Brain pericyte (primary cell): ENCODE measurements at places on chromosomes 2 and 18.

GRCh38 chr2:72131916-72132841, 15.5 kb downstream of the CYP26B1 start:
- no peak for DNase-seq

DNA sequence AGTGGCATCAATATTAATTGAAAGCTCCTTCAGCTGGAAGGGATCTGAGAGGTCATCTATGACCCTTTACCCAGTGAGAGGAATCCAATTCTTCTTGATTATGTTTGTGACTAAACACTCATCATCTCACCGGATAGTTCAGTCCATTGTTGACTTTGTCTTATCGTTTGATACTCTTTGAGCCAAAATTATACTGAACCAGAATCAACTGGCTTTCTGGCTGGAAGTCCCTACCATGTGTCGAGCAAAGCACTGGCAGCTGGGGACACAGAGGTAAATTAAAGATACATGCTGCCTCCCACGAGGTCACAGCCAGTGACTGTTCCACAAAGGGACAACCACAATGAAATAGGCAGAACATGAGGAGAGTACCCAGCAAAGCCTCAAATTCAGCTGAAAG, 91.4 kb upstream of the FHL2 start:
- DNase-seq = no peak

DNA sequence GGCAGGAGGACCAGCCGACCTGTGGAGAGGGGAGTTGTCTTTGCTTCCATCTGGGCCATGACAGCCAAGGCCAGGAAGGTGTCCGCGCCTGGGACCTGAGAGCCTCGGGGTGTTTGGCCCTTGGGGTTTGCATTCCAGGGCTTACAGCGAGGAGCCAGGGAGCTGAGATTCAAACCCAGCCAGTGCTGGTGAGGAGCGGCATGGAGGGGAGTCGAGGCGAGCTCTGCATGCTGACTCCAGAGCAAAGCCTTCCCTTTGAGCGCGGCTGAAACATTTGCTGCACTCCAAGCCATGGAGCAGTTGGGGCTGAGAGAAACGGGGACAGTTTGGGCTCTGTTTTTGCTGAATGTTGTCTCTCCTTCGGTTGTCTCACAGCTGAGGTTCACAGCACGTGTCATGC, 77.4 kb downstream of the TWIST2 start:
- no peak for DNase-seq

DNA sequence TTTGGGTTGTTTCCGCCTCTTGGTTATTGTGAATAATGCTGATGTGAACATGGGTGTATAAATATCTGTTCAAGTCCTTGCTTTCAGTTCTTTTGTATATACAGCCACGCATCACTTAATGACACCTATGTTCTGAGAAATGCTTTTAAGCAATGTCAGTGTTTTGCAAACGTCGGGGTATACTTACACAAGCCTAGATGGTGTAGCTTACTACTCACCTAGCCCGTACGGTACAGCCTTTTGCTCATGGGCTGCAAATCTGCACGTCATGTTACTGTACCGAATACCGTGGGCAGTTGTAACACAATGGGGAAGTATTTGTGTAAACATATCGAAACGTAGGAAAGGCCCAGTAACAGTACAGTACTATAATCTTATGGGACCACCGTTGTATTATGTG, 12.4 kb downstream of the RALB start:
- no peak for DNase-seq

GRCh38 chr2:69687971-69688611, 44.6 kb upstream of the AAK1 start:
- DNase-seq = no peak

- no peak for DNase-seq
These were observed 130.5 kb downstream of the PLCL1 start for GRCh38 chr2:197934934-197935289.

GRCh38 chr2:122236152-122236874, 480.9 kb downstream of the TSN start:
- DNase-seq = peak; percentile 3

GRCh38 chr18:32454593-32454992, 16.1 kb downstream of the GAREM1 start:
- no peak for DNase-seq

DNA sequence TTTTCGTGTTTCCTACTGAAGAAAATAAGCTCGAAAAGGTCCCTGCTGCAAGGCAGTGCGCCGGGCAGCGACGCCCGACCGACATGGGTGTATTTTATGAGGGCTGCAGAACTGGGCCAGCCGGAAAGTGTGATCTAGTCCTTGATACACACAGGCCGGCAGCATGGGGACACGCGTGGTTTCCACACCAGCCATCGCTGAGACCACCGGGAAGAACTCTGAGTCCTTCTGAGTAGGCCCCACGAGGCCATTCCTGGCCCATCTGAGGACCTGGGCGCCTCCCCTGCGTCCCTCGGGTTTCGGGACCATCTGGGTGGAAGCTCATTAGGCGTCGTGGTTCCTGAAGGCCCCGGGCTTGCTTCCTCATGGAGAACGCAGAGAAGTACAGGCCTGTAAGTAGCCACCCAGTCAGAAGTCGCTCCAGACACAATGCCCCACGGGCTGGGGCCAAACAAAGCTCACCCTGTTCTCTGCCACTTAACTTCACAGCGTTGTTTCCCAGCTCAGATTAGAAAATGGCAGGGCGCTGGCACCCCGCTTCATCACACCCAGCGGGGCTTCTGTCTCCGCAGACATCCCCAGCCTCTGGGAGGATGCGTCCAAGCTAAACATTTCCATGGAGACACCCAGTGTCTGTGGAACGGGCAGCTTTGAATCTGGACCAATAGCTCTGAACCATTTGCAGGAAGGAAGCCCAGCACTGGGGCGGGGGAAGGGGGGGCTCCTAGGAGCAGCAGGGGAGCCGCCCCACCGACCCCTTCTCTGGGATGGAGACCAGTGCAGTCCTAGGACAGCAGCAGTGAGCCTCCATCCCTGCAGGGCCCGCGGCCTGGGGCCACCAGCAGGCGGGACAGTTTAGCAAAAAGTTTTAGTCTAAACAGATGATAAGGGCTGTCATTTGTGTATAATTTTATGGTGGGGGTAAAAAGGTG, 2.4 kb downstream of the NFATC1 start:
- DNase-seq = no peak

DNA sequence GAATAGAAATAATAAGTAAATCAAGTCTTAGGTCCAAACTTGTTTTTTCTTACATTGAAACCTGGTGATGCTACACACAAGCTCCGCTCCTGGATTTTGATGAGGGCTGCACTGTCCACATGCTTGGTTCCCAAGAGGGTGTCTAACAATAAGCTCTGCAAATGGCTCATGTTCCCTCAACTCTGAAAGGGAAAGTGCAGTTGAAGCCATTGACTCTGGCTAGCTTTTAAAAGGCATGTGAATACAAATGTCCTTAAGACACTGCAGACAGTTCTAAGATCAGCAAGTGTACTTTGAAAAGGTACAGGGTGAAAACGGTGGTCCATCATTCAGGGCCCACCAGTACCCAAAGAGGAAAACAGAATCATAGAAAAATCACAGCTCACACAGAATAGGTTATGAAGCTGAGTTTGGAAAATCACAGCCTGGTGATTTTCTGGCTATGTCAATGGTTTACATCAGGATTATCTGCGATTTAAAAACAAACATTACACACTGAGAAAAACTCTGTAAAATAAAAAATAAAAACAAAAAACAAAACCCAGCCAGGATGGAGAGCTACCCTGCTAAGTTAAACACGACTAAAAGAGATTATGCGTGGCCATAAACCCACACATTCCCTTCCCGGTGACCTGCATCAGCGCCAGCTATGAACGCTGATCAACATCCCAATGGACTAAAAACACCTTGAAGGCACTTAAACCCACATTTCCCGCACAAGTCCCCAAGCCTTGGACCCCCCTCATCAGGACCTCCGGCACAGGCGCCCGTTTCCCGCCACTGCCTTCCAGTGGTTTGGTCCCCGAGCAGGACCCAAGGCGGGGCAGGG, 554 bp downstream of the PFN4 start:
- no peak for DNase-seq

DNA sequence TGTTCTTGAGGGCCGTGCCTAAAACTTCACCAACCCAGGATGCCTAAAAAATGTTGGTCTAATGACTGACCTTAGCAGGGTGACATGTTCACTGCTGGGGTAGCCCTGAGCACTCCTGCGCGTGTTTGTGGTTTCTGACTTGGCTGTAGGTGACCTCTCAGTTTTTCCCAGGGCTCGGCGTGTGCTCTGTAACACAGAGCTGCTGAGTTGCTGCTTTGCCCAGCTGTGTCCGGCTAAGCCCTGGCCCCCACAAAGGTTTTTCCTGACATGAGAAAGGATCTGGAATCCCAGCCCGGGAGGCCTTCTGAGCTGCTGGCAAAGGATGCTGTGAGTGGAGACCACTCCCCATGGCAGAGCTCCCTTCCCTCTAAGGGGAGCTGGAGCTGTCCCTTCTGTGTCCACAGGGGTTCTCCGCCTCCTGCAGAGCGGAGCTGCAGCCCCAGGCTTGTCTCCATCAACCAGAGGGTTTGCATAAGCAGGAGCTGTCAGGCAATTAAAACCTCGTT, 52.7 kb downstream of the CRIM1 start:
- peak; percentile 71 for DNase-seq

- DNase-seq = peak; percentile 24
These were observed 21.3 kb downstream of the NOL10 start for GRCh38 chr2:10668402-10669012.

GRCh38 chr2:173359231-173359630, 4.6 kb downstream of the CDCA7 start:
- no peak for DNase-seq

DNA sequence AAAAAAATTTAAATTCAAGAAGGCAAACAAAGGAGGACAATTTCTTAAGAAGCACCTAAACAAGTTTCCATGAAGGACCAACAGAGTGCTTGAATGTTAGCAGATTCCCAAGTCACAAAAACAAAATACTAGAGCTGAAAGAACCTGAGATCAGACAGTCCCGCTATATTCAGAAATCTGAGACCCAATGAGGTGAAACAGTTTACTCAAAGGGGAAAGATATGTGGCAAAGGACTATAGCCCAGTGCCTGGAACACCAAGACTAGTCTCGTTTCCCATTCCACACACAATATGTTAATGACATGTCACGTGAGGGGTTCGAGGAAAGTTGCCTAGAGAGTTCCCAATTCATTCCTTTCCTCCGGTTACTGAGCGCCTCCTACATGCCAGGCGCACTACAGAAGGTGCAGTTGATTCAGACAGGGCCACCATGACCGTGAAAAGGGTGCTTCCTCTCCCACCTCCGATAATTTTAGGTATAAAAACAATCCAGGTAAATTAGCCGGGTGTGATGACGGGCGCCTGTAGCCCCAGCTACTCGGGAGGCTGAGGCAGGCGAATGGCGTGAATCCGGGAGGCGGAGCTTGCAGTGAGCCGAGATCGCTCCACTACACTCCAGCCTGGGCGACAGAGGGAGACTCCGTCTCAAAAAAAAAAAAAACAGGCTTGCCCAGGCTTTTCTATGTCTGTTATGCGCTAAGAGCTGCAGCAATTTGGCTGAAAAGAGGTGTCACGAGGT, 617 bp downstream of the SRBD1 start:
- DNase-seq = peak; percentile 20

GRCh38 chr2:113867571-113867970, 22.3 kb upstream of the ACTR3 start:
- DNase-seq = no peak

GRCh38 chr18:37540424-37541138, 25.0 kb downstream of the CELF4 start:
- DNase-seq = no peak

GRCh38 chr2:231905026-231905425, 21.2 kb downstream of the NPPC start:
- DNase-seq = no peak

- no peak for DNase-seq
These were observed 133.9 kb downstream of the MTCL1 start for GRCh38 chr18:8839281-8839680.

DNA sequence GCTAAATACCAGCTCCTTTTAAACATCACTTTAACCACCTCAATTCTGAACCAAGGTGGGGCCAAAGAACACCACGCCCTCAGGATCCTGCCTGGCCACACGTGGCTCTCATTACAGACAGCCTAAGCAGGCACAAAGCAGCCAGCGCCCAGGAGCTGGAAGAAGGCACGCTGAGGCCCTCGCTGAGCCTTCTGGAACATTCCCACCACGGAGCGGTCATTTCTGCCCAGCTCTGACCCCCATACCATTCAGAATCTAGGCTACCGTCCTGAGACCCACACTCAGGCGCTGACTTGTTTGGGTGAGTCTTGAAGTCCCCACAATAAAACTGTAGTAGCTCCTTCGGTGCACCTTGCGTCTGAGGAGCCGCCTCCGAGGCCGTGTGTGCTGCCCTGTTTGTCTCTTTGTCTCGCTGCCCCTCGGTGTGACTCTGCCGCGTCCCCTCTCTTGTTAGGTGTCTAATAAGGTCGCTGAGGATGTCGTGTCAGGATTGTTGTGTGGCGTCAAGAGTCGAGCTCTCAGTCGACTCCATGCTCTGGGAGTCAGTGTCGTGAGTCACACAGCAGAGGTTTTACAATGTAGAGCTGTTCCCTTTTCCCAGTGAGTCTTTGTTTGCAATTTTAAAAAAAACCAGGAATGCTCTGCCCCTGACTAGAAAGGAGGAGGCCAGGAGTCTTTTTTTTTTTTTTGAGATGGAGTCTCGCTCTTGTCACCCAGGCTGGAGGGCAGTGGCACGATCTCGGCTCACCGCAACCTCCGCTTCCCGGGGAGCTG, 242.4 kb downstream of the KLHL29 start:
- no peak for DNase-seq

DNA sequence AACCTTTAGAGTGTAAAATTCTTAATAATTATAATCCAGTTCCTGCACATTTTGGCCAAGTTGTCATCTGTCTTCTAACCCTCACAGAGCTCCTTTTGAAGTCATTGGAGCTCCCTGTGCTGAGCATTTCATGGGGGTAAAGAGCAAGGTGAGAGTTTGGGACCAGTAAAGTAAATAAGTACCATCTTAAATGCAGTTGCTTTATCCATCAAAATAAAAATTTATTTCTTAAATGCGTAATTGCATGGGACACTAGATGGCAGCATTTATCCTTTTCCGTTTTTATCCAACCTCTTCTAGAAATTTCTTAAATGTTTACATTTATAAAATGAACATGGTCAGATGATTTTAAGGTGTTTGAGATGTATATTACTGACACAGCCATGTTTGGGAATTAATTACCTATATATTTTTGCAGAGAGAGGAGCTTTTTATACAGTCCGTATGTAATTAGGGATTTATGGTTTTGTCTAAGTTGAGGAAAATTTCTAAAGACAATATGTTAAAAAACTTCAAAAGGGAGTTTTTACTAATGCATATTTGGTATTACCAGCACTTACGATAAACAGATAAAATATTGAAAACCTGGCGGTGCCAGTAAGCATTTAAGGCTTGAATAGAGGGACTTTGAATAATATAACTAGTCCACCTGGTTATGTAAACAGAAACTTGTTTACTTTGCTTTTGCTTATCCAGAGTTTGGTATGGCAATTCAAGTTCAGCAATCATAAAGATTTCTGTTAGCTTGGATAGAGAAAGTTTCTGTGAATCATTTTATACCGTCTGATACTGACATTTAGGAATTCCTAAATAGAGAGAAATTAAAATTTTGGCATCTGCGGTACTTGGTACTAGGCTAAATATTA, 54.5 kb downstream of the ACSL3 start:
- DNase-seq = no peak

DNA sequence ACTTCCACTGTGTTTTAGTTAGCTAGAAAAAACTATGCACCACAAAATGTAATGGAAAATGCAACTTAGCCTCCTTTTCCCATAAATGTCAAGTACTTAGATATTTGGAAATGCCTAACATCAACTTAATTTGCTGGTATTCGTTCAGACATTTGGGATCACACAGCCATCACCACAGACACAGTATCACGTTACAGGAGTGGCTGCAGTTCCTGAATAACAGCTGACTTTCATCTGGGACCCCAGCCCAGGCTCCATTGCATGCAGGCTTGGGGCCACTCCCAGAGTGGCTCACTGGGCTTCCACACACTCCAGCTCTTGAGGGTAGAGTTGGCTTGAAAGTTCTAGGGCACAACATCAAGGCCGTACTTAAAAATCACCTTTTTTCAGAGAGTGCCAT, 9.3 kb downstream of the TMEM182 start:
- no peak for DNase-seq
